ENCODE measurements at places on chromosomes 7 and 10. TPM values are rescaled to one million over a fixed set of nuclear protein-coding genes. Genes with fewer than 3 reads are reported as not detected.
A peak's percentile ranks its signal among the peaks of the same experiment; 100 is the strongest.

The ALDH18A1 gene
- total RNA-seq = 76.9 TPM

DNA sequence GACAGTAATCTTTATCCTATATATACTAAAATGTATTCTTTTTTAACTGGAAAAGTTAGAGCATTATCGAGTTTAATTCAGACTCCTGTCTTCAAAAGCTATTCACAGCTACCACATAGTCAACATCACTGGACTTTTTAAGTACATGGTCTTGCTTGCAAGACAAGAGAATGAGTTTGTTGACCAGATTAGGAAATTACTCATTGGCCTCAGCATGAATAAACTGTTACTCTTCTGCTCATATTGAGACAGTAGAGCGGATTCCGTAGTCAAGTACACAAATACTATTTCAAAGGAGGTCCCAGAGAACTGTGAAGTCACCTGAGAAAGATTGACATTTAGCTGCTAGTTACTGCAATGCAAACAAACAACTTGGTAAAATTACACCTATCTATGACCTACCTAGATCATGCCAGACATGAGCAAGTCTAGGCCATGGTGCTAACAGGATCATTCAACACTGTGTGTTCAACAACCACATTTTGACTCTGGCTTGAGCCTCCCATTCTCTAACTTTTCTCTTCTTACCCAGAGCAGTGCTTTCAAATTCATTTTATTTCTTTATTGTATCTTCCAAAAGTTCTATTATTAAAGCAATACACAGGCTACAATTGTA is 280.9 kb downstream of the NEBL start:
- DNase-seq = no peak

DNA sequence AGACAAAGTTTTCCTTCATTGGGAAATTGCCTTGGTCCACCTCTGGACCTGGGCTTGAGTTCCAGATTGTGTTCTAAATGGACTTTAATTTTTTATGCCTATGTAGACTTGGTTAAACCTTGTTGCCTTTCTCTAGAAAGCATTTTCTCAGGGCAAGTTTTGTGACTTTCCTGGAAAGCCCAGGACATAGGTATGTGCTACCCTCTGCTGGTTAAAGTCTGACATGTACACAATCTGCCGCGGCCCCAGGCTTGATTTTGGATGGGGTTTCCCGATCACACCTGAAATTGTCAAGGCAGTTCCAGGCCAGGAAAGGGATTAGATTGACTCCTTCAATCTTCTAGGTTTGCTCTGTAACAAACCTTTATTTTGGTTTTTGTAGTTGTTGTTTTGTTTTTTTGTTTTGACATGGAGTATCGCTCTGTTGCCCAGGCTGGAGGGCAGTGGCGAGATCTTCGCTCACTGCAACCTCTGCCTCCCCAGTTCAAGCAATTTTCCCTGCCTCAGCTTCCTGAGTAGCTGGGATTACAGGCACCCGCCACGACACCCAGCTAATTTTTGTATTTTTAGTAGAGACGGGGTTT is 14.1 kb upstream of the AKR1B10 start:
- peak; percentile 79 for DNase-seq

The GPR26 gene
- not detected for total RNA-seq

- no peak for DNase-seq
Measured at GRCh38 chr7:50939021-50939420, 156.3 kb upstream of the GRB10 start.

Data from fibroblast of the aortic adventitia (primary cell).